ENCODE measurements at places on chromosomes 11 and 22. TPM values are rescaled to one million over a fixed set of nuclear protein-coding genes. Genes with fewer than 3 reads are reported as not detected.

- no peak overlapping the region for H3K4me3 ChIP-seq
- no peaks in the 10 kb centered on the region for H3K36me3 ChIP-seq
- H3K4me1 ChIP-seq, result peaks cover 28% of the 10 kb centered on the region
- H3K27me3 ChIP-seq, result no peaks in the 10 kb centered on the region
- DNase-seq, result peak; percentile 11
These were observed 42.6 kb downstream of the GNB1L start for GRCh38 chr22:19811811-19812771.

DNA sequence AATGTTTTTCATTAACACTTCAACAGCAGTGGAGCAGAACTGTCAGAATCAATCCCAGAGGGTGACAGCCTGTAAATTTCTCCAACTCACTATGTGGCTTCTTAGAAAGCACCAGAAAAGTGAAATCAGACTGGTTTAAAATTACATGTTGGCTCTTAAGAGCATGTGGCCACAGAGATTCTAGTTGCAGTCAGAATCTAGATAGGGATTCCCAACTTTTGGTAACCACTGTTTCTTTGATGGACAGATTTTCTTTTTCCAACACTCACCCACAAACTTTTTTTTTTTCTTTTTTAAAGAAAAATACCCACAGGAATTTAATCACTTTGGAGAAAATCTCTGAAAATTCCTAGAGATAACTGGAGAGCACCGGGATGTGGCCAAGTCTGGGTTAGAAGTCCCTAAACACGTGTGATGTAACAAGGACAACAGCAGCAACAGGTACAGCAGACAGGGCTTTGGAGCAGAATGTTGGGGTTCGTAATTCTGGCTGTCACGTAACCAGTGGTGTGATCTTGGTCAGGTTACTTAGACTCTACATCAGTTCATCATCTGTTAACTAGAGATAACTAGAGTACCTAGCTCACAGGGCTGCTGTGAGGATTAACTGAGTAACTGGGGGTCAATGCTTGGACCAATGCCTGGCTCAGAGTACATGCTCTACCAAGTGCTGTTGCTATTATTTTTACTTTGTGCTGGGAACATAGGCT is 100.1 kb downstream of the NAT10 start:
- no peaks in the 10 kb centered on the region for H3K36me3 ChIP-seq
- H3K27ac ChIP-seq, result no peak overlapping the region
- peaks cover 15% of the 10 kb centered on the region for H3K4me1 ChIP-seq
- H3K4me3 ChIP-seq, result no peak overlapping the region

DNA sequence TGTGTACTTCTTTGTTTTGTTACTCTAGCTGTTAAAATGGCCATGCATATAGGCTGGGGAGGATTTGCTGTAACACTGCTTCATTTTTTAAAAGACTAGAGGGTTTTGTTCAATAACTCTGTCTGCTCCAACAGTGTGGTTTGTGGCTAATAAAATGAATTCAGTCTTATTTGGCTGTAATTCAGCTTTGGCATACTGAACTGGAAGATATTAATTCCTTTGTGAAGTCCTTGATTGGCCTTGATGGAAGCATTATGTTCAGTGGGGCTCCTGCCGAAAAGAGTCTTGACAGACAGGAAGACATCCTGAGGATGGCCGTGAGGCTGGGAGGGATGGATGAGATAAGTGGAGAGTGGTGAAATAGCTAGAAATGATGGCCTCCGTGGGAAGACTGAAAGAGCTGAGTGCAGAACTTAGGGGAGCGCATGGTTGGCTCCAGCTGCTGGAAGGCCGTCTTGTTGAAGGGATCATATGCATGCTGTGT is 44.8 kb upstream of the MYO18B start:
- no peak overlapping the region for H3K4me3 ChIP-seq
- H3K27me3 ChIP-seq, result no peaks in the 10 kb centered on the region
- H3K36me3 ChIP-seq, result no peaks in the 10 kb centered on the region
- no peak overlapping the region for H3K27ac ChIP-seq

DNA sequence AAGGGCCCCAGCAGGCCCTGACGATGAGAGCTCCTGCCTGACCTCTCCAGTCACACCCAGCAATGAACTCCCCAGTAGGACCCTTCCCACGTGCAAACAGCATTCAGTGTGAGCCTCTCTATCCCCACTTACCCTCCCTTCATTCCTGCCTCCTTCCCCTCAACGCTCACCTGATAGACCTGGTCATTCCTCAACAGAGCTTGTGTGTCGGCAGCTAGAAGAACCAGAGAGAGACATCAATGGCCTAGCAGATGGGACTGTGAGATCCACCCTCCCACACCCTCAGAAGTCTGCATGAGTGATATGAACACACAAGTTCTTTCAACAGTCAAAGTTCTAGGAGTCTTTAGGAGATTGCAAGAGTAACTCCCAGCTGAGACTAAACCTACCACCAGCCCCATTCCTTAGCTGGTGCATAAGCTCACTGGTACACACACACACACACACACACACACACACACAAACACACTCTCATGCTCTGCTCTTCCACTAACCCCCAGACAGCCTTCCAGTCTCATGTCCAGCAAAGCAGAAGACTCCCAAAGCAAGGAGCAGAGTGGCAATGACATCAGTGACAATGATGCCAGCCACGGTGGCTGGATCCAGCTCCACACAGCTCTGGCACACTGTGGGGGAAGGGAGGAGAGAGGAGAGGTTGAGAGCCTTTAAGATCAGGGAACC is 3.1 kb downstream of the CD3D start:
- H3K27me3 ChIP-seq, result no peaks in the 10 kb centered on the region
- no peak overlapping the region for H3K27ac ChIP-seq
- H3K4me1 ChIP-seq, result no peaks in the 10 kb centered on the region
- DNase-seq, result no peak

GRCh38 chr11:69233744-69234570 is 60.0 kb upstream of the MYEOV start:
- no peak overlapping the region for H3K27ac ChIP-seq
- no peaks in the 10 kb centered on the region for H3K4me1 ChIP-seq
- H3K36me3 ChIP-seq, result no peaks in the 10 kb centered on the region
- no peak overlapping the region for H3K4me3 ChIP-seq
- H3K27me3 ChIP-seq, result no peaks in the 10 kb centered on the region
- peak; percentile 8 for DNase-seq

- H3K4me1 ChIP-seq, result peaks cover 21% of the 10 kb centered on the region
- no peaks in the 10 kb centered on the region for H3K36me3 ChIP-seq
- H3K4me3 ChIP-seq, result no peak overlapping the region
- H3K27me3 ChIP-seq, result no peaks in the 10 kb centered on the region
- peak; percentile 42 for DNase-seq
These were observed 135.2 kb upstream of the C11orf58 start for GRCh38 chr11:16603245-16603644.

- no peak for DNase-seq
- H3K27me3 ChIP-seq, result no peaks in the 10 kb centered on the region
- no peaks in the 10 kb centered on the region for H3K4me1 ChIP-seq
- no peak overlapping the region for H3K4me3 ChIP-seq
- no peaks in the 10 kb centered on the region for H3K36me3 ChIP-seq
- H3K27ac ChIP-seq, result no peak overlapping the region
These were observed 77.7 kb downstream of the FEZ1 start for GRCh38 chr11:125418396-125418795.

DNA sequence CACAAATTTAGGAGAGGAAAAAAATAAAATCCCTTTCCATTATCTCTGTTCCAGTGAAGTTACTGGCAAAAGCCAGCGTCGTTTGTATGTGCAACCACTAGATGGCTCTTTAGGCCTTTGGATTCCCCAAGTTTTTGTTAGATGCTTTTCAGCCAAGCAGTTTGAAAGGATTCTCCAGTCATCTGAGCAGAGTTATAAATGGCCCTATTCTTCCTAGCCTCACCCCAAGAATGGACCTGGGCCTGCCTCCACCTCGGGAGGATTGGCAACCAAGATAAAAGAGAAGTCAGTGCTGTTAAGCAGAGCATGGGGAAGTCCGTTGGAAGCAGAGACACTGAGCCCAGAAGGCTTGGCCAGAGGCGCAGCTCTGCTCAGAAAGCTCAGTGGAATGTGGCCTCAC is 15.4 kb downstream of the FAM181B start:
- no peaks in the 10 kb centered on the region for H3K4me1 ChIP-seq
- H3K36me3 ChIP-seq, result no peaks in the 10 kb centered on the region
- H3K27me3 ChIP-seq, result no peaks in the 10 kb centered on the region
- no peak overlapping the region for H3K27ac ChIP-seq

DNA sequence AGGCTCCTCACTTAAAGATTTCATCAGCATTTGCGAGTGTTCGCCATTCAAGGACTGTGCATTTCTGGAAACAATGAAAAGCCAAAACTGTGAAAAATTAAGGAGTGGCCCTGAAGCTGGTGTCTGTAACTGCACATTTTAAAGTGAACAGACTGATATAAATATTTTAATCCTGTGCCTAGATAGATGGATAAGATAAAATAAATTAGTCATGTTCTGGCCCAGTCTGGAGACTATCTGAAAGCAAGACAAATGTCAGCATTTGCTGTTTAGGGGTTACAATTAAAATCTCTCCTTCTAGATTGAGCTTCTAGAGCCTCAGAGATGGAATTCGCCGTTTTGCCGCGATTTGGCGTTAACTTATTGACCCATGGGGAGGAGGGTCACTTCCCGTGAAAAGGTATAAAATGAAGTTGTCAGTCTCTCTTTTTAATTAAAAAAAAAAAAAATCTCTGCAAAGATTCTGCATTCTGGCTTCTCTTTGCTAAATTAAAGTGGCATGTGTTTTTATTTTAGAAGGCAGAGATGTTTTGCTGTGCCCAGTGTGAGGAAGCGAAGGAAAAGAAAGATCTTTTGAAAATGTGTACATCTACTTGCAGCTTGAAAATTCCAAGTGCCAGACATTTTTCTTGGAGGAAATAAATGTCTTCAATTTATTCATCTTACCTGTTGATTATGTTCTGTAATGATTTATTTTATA is 79.7 kb upstream of the WNT7B start:
- H3K27ac ChIP-seq, result peak overlapping the region; percentile 99
- H3K36me3 ChIP-seq, result no peaks in the 10 kb centered on the region
- DNase-seq, result peak; percentile 13
- no peaks in the 10 kb centered on the region for H3K27me3 ChIP-seq
- H3K4me3 ChIP-seq, result no peak overlapping the region
- H3K4me1 ChIP-seq, result peaks cover 60% of the 10 kb centered on the region

DNA sequence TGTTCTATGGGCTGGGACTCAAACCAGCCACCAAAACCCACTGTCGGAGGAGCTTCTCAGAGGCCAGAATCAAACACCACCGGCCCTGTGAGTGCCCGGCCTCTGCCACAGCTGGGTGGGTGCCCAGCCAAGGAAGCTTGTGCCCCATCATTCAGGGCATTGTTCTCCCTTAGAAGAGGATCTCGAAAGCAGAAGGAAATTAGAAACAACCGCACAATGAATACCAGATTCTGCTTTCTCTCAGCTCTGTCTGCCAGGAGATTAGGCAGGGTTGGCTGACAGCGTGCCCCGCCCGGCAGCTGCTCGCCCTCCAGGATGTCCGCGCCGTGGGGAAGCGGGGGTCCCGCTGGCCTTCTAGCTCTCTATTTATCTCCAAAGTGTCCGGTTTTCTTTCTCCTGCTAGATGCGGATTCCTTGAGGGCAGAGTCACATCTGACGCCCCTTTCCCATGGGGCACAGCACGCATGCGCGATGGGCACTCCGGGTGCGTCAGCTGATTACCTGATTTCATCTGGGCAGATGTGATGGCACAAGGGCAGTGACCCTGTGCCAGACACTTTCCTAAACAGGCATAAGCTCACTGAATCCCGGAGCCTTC is 25.5 kb downstream of the SCGB1A1 start:
- no peaks in the 10 kb centered on the region for H3K27me3 ChIP-seq
- peaks cover 36% of the 10 kb centered on the region for H3K4me1 ChIP-seq
- H3K4me3 ChIP-seq, result peak overlapping the region; percentile 43
- H3K27ac ChIP-seq, result peak overlapping the region; percentile 40
- no peaks in the 10 kb centered on the region for H3K36me3 ChIP-seq

DNA sequence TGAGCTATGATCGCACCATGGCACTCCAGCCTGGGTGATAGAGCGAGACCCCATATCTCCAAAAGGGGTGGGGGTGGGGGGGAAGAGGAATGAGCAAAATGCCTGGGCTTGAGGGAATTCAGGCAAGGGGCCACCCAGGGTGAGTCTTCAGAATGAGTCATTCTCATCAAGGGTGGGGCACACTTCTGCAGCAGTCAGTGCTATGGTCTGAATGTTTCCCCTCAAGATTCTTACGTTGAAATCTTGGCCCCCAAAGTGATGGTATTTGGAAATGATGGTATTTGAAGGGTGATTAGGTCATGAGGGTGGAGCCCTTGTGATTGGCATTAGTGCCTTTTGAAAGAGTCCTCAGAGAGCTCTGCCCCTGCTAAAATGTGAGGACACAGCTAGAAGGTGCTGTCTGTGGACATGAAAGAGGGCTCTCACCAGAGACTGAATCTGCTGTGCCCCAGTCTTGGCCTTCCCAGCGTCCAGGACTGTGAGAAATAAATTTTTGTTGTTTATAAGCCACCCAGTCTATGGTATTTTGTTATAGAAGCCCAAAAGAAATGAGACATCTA is 86.4 kb upstream of the THY1 start:
- no peak for DNase-seq
- H3K4me3 ChIP-seq, result no peak overlapping the region
- H3K27me3 ChIP-seq, result no peaks in the 10 kb centered on the region
- no peaks in the 10 kb centered on the region for H3K36me3 ChIP-seq
- peaks cover 3% of the 10 kb centered on the region for H3K4me1 ChIP-seq

DNA sequence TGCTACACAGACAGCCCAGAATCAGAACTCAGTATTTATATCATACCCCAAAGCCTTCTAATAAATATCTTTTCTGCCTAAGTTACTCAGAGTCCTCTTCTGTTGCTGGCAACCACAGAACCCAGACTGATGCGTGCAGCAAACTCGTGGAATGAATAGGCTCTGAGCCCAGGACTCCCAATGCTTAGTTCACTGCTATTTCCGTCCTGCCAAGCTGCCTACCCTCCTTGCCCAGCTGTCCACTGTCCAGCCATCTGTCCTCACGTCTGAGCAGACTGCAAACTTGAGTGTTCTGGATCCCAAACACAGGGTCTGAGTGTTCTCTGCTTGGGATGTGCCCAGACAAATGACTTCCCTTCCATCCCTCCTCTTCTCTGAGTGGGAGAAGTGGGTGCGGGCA is 19.4 kb downstream of the PTPN5 start:
- H3K36me3 ChIP-seq, result no peaks in the 10 kb centered on the region
- no peak for DNase-seq
- H3K4me1 ChIP-seq, result no peaks in the 10 kb centered on the region

DNA sequence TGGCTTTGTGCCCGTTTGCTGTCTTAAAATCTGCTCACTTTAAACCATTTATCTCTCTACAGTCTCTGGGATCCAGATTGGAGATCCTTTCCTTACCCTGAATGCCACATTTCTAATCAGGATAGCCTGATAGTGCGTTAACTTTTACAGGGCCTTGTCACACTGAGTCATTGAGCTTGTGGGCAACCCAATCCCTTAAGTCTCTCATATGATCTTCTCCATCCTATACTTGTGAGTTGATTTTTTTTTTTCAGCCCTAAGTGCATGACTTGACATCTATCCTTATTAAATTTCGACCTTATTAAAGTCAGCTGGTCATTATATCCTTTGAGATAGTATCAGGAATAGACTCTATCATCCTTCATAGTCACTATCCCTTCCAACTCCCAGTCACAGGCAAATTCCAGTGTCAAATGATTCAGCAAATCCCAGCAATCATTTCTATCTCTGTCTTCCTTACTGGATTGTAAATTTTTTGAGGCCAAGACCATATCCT is 57.7 kb downstream of the TEAD1 start:
- no peak for DNase-seq
- no peaks in the 10 kb centered on the region for H3K27me3 ChIP-seq
- H3K4me3 ChIP-seq, result no peak overlapping the region
- H3K27ac ChIP-seq, result no peak overlapping the region
- H3K4me1 ChIP-seq, result peaks cover 18% of the 10 kb centered on the region

- no peak overlapping the region for H3K4me3 ChIP-seq
- no peak for DNase-seq
- no peaks in the 10 kb centered on the region for H3K36me3 ChIP-seq
- no peaks in the 10 kb centered on the region for H3K27me3 ChIP-seq
These were observed 78.0 kb upstream of the DRD2 start for GRCh38 chr11:113553235-113553634.

The TRIM49 gene
- 0.71 TPM for total RNA-seq

The CSNK2A3 gene
- 4.0 TPM for total RNA-seq

The MMP12 gene
- total RNA-seq, result 0.25 TPM

The MMP3 gene
- total RNA-seq, result not detected

The GRM5 gene
- 2.3 TPM for total RNA-seq

Measured in testis (tissue), 5 donors.